ENCODE measurements at places on chromosomes 12 and 14. TPM values are rescaled to one million over a fixed set of nuclear protein-coding genes. Genes with fewer than 3 reads are reported as not detected.

- no peaks in the 10 kb centered on the region for H3K4me1 ChIP-seq
- DNase-seq, result no peak
- no peak overlapping the region for H3K27ac ChIP-seq
- no peak overlapping the region for H3K4me3 ChIP-seq
Observed at GRCh38 chr12:1779783-1780182, 40.6 kb upstream of the LRTM2 start.

- no peak overlapping the region for H3K27ac ChIP-seq
- peaks cover 5% of the 10 kb centered on the region for H3K4me1 ChIP-seq
- H3K36me3 ChIP-seq, result no peaks in the 10 kb centered on the region
- no peak overlapping the region for H3K4me3 ChIP-seq
- DNase-seq, result no peak
Observed at GRCh38 chr14:76846331-76847047, 20.3 kb downstream of the LRRC74A start.

The ARG2 gene
- 1.4 TPM for total RNA-seq

- H3K4me1 ChIP-seq, result peaks cover 18% of the 10 kb centered on the region
- no peaks in the 10 kb centered on the region for H3K27me3 ChIP-seq
- H3K4me3 ChIP-seq, result peak overlapping the region; percentile 78
- H3K36me3 ChIP-seq, result peaks cover 2% of the 10 kb centered on the region
- H3K27ac ChIP-seq, result peak overlapping the region; percentile 91
Observed at GRCh38 chr12:110403976-110404682, 621 bp upstream of the ANAPC7 start.

The IFNG-AS1 gene
- 1.4 TPM for total RNA-seq

- H3K27me3 ChIP-seq, result peaks cover 50% of the 10 kb centered on the region
- no peak within 1 kb of the TSS for H3K27ac ChIP-seq
- peak within 1 kb of the TSS; percentile 58 for H3K4me3 ChIP-seq
- DNase-seq, result peak; percentile 78
- no peaks in the 10 kb centered on the region for H3K36me3 ChIP-seq
- H3K4me1 ChIP-seq, result peaks cover 21% of the 10 kb centered on the region
Observed at GRCh38 chr12:44875954-44876543, at the start of gene NELL2. NELL2 (minus strand) TSS chr12:44876315; CDS start chr12:44875869, 446 bp downstream.

- peak overlapping the region; percentile 9 for H3K27ac ChIP-seq
- H3K36me3 ChIP-seq, result no peaks in the 10 kb centered on the region
Observed at GRCh38 chr12:9345171-9345570, 137.0 kb upstream of the PZP start.

Data from natural killer cell (primary cell).